Activated CD4-positive, alpha-beta T cell treated with anti-CD3 and anti-CD28 coated beads, Interleukin-2, amount 10 ng/mL, durations not matched to agents 7 days and 5 days (primary cell): ENCODE measurements at places on chromosomes 6 and 20. TPM values are rescaled to one million over a fixed set of nuclear protein-coding genes. Genes with fewer than 3 reads are reported as not detected.
A peak's percentile ranks its signal among the peaks of the same experiment; 100 is the strongest.

Gene CST7
- 26.7 TPM for total RNA-seq

Gene SHLD1
- 13.8 TPM for total RNA-seq

Gene ENPP3
- 0.19 TPM for total RNA-seq

Gene RSPH9
- total RNA-seq = not detected

Gene TRIM15
- total RNA-seq = not detected

Gene TRIM38
- 27.6 TPM for total RNA-seq

Gene IRAK1BP1
- 2.7 TPM for total RNA-seq

DNA sequence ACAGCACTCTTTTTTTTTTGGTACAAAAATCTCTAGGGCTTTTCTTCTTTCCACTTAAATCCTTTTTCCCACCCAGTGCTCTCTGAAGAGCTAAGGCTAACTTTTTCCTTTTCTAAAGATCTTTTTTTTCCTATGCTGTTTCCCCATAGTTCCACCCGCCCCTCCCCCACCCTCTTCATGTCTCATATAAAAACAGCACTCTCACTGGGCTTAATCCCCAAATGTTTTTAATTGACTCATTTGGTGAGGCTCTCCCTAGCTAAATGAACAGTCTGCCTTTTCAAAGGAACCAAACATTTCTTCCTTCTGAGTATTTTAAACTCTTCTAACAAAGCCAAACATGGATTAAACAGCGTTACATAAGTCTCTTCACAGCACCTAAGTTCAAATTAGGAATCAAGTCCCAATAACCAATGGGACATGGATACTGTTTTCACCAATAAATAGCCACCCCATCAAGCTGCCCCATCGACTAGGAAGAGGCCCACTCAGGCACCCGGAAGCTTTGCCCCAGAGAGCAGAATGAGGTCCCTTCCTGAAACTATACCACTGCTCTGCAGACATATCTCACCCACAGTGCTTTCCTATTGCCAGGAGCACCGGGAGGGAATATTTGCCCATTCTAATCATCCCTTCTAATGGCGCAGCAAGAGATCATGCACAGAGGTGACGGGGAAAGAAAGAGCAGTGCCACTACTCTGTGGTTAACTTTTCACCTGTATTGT lies 63.7 kb downstream of the ATXN1 start:
- no peak for DNase-seq
- H3K4me1 ChIP-seq = peaks cover 64% of the 10 kb centered on the region
- no peaks in the 10 kb centered on the region for H3K27me3 ChIP-seq
- H3K36me3 ChIP-seq = peaks cover 16% of the 10 kb centered on the region

- peak; percentile 29 for DNase-seq
- peaks cover 10% of the 10 kb centered on the region for H3K4me1 ChIP-seq
- no peaks in the 10 kb centered on the region for H3K27me3 ChIP-seq
- no peak overlapping the region for H3K4me3 ChIP-seq
Measured at GRCh38 chr20:23449421-23449820, 3.3 kb downstream of the CST11 start.

DNA sequence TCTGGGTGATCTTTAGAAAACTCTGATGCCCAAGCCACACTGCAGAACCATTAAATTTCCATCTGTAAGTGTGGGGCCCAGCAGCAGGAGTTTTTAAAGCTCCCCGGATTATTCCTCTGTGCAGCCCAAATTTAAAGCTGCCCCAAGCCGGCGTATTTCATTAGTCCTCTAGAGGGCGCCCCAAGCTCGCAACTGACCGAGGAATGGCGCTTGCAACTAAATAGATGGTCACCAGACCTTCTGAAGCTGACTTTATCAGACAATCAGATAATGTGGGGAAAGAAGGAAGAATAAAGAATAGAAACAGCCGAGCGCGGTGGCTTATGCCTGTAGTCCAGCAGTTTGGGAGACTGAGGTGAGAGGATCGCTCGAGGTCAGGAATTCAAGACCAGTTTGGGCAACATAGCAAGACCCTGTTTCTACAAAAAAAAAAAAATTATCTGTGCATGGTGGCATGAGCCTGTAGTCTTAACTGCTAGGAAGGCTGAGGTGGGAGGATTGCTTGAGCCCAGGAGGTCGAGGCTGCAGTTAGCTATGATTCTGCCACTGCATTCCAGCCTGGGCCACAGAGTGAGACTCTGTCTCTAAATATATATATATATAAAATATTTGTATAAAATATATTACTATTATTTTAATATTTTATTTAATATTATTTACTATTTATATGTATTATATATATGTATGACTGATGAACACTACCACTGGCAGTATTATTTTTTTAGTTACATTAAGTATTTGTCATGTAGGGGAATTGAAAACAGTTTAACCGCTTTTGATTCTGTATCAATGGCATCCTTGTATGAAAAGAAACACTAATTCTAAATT lies 56.0 kb downstream of the OTOR start:
- no peak overlapping the region for H3K27ac ChIP-seq
- H3K36me3 ChIP-seq = no peaks in the 10 kb centered on the region
- peaks cover 25% of the 10 kb centered on the region for H3K27me3 ChIP-seq
- no peak overlapping the region for H3K4me3 ChIP-seq

- no peak overlapping the region for H3K4me3 ChIP-seq
- no peaks in the 10 kb centered on the region for H3K4me1 ChIP-seq
- no peak for DNase-seq
Measured at GRCh38 chr6:157954150-157955117, 27.2 kb upstream of the SYNJ2 start.

GRCh38 chr6:153373869-153374268 lies 242.8 kb upstream of the RGS17 start:
- no peak overlapping the region for H3K4me3 ChIP-seq
- no peak for DNase-seq
- H3K27ac ChIP-seq = no peak overlapping the region
- H3K36me3 ChIP-seq = no peaks in the 10 kb centered on the region
- no peaks in the 10 kb centered on the region for H3K27me3 ChIP-seq
- no peaks in the 10 kb centered on the region for H3K4me1 ChIP-seq

- H3K36me3 ChIP-seq = peaks cover 3% of the 10 kb centered on the region
- no peak overlapping the region for H3K4me3 ChIP-seq
- H3K27me3 ChIP-seq = peaks cover 69% of the 10 kb centered on the region
- no peak for DNase-seq
- H3K27ac ChIP-seq = no peak overlapping the region
Measured at GRCh38 chr6:50817646-50817950, 1.1 kb upstream of the TFAP2B start.

DNA sequence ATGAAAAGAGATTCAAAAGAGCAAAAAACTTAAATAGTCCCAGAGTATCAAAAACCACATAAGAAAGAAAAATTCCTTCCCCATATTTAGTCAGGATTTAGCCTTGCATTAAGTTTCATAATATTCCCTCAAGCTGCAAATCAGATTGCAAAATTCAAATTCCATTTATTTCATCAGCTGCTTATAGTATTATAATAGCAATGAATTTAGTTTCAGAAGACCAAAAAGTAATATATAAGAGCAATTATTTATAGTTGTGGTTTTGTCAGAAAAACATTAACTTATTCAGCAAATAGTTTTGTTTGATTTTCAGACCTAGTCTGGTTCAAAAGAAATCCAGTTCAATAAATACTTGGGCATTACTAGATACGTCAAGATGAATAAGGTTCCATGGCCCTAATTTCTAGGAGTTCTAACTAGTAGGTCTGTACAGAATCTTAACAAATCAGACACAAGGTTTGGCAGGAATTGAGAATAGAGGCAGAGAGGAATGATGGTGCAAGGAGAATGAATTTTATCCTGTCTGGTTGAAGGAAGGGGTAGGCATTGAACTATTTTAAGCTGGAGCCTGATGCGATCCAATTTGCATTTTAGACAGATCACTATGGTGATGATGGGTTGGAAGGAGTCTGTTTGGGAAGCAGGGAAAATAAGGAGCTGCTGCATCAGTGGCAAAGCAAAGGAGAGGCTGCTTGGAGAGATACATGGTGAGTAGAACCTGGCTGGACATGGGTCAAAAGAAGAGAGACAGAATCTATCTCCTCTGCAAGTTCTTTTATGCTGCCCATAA lies 163.9 kb upstream of the STXBP5 start:
- H3K36me3 ChIP-seq = no peaks in the 10 kb centered on the region
- no peaks in the 10 kb centered on the region for H3K27me3 ChIP-seq
- H3K4me3 ChIP-seq = no peak overlapping the region
- no peaks in the 10 kb centered on the region for H3K4me1 ChIP-seq

DNA sequence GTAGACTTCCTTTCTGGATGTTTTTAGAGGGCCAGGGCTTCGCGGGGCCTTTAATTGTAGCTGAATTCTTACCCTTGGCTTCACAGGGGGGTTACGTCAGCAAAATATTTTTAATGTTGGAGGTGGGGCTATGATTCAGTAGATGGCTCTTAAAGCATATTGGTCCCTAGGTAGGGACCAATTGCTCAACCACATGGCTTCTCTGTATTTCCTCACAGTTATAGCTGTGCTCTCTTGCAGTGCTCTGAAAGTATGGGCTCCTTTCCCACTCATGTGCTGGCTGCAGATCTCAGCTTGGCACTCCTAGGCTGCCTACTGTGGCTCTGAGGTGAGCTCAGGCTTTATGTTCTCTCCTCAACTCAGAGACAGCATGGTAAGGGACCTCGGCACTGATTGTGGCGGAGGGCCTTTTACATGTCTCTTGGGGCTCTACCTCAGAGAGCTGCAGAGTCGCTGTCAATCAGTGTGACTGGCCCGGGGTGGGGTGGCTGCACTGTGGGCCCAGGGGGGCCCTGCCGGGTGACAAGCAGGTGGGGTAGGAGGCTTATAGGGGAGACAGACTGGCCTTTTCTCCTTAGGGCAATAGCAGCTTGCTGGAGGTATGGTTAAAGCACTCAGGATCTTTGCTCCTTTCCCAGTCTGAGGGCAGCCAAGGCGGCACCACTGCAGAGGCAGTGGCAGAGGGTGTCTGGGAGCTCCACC lies 318.0 kb downstream of the DOK5 start:
- H3K36me3 ChIP-seq = no peaks in the 10 kb centered on the region
- H3K27ac ChIP-seq = no peak overlapping the region
- no peaks in the 10 kb centered on the region for H3K4me1 ChIP-seq
- H3K27me3 ChIP-seq = no peaks in the 10 kb centered on the region
- no peak for DNase-seq

- H3K4me3 ChIP-seq = peak overlapping the region; percentile 7
- H3K4me1 ChIP-seq = peaks cover 80% of the 10 kb centered on the region
- no peaks in the 10 kb centered on the region for H3K27me3 ChIP-seq
- peak overlapping the region; percentile 65 for H3K27ac ChIP-seq
Measured at GRCh38 chr20:1652960-1653359, 4.6 kb downstream of the SIRPG start.

DNA sequence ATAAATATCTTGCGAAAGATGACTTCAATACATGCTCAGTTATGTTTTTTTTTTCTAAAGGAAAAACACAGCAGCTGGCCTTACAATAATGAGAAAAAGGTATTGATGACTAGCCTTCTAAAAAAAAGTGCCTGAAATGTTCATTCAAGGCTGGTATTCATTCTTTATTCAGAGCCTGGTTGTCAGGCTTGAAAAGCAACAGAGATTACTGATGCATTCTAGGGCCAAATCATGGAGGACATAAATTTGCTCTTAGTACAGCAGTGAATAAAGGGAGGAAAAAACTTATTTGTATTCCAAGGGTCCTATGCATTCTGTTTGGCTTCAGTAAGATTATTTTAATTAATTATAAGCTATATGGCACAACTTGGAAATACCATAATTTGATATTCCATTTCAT lies 83.5 kb downstream of the WASF1 start:
- H3K4me3 ChIP-seq = no peak overlapping the region
- H3K27ac ChIP-seq = no peak overlapping the region
- H3K4me1 ChIP-seq = no peaks in the 10 kb centered on the region

GRCh38 chr20:1394686-1395085 lies 1.8 kb upstream of the FKBP1A start:
- peaks cover 21% of the 10 kb centered on the region for H3K36me3 ChIP-seq
- no peak for DNase-seq

- no peak overlapping the region for H3K27ac ChIP-seq
- peaks cover 2% of the 10 kb centered on the region for H3K36me3 ChIP-seq
- H3K27me3 ChIP-seq = peaks cover 48% of the 10 kb centered on the region
- peaks cover 2% of the 10 kb centered on the region for H3K4me1 ChIP-seq
- no peak overlapping the region for H3K4me3 ChIP-seq
Measured at GRCh38 chr20:17229256-17229655, 2.4 kb downstream of the PCSK2 start.

- DNase-seq = no peak
- H3K27me3 ChIP-seq = peaks cover 3% of the 10 kb centered on the region
- H3K4me3 ChIP-seq = no peak overlapping the region
- H3K36me3 ChIP-seq = no peaks in the 10 kb centered on the region
Measured at GRCh38 chr6:6941201-6941600, 166.6 kb upstream of the RREB1 start.

DNA sequence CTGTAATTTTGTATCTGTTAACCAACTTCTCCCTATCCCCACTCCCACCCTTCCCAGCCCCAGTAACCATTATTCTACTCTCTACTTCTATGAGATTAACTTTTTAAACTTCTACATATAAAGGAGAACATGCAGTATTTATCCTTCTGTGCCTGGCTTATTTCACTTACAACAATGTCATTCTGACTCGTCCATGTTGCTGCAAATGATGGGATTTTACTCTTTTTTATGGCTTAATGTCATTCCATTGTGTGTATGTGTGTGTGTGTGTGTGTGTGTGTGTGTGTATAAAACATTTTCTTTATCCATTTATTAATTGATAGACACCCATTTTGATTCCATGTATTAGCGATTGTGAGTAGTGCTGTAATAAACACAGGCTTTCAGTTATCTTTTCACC lies 76.1 kb downstream of the COL19A1 start:
- no peak for DNase-seq
- H3K27ac ChIP-seq = no peak overlapping the region
- no peak overlapping the region for H3K4me3 ChIP-seq
- no peaks in the 10 kb centered on the region for H3K4me1 ChIP-seq
- no peaks in the 10 kb centered on the region for H3K36me3 ChIP-seq

DNA sequence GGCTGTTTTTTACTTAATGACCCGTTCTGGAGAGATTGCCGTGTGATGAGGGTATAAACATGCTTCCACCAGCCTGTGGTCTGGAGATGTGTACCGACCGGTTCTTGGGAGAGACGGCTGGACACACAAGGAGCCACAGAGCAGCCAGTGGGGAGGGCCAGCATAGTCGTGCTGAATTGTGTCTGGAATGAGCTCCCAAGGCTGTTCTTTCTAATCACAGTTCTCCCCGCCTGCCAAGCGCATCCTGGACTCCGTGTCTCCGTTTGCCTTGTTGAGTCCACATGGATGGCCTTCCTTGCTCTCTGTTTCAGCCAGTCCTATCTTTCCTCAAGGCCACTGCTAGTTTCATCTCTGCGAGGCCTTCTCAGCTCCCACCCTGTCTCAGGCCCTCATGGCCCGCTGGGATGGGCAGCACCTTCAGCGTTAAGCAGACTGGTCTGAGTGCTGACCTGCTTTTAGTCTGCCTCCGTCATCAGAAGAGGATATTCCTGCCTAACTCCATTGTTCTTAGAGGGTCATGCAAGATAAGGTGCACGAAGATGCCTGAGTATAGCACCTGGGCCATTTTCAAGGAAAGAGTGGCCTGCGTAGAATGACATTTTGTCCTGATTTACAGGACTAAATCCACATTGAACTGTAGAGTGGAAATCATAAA lies 20.6 kb downstream of the MANBAL start:
- no peak for DNase-seq
- no peak overlapping the region for H3K4me3 ChIP-seq
- H3K27ac ChIP-seq = no peak overlapping the region
- H3K27me3 ChIP-seq = no peaks in the 10 kb centered on the region
- peaks cover 3% of the 10 kb centered on the region for H3K36me3 ChIP-seq
